NCI-H1092 treated with DMSO at 0.1 percent for 48 hours (cell line): ENCODE measurements at places on chromosomes 2 and 18.

DNA sequence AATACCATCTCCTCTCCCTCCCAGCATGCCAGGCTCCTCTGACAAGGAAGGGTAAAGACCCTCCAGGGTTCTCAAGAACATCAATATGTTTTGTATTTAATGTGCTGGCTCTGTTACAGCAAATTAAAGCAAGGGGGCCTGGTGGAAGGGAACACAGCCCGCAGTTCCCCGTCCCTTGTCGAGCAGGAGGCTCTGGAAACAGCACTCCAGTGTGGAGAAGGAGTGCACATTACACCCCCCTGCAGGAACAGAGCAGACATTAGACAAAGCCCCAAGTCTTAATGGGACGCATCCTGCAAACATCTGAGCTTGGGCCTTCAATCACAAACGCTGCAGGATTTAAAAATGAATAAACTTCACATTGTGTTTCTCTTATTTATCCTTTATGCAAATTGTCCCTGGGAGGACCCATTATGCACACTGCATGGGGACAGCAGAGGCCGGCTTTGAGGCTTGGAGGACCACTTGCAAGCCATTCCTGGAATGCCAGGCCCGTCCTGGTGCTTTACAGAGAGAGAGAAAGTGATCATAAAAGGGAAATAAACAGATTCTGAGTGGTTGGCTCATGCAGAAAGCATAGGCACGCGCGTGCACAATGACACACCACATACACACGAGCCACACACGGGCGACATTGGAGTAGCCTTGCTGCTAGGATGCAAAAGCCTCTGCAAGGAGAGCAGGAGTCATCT lies 328.7 kb downstream of the SMAD2 start:
- no peak for DNase-seq

DNA sequence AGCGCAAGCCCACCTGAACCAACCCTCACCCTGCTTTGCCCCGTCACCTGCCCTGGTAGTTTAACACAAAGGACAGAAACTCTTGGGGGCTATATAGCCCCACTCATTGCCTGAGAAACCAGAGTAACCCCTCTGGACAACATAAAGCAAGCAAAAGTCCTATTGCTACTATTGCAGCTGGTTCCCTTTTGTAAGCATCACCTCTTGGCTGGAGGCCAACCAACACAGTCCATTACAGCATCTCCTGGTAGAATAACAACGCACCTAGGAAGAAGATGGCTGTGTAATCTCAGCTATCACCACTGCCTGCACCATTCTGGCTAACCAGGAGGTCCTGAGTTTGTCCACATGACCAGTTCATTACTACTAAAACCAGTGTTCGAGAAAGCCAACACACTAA lies 36.4 kb downstream of the FLACC1 start:
- no peak for DNase-seq

- no peak for DNase-seq
These were observed 75.3 kb downstream of the GORASP2 start for GRCh38 chr2:171004363-171004762.

- no peak for DNase-seq
These were observed 72.5 kb downstream of the DOCK10 start for GRCh38 chr2:224969633-224970260.

- peak; percentile 68 for DNase-seq
These were observed 633 bp downstream of the BCL2 start for GRCh38 chr18:63318889-63319382.

- no peak for DNase-seq
These were observed 221.6 kb downstream of the NCKAP5 start for GRCh38 chr2:133346654-133347053.

- peak; percentile 22 for DNase-seq
These were observed 627 bp downstream of the RNF25 start for GRCh38 chr2:218671097-218671653.

GRCh38 chr2:70552501-70553333 lies 909 bp downstream of the TGFA start:
- no peak for DNase-seq

DNA sequence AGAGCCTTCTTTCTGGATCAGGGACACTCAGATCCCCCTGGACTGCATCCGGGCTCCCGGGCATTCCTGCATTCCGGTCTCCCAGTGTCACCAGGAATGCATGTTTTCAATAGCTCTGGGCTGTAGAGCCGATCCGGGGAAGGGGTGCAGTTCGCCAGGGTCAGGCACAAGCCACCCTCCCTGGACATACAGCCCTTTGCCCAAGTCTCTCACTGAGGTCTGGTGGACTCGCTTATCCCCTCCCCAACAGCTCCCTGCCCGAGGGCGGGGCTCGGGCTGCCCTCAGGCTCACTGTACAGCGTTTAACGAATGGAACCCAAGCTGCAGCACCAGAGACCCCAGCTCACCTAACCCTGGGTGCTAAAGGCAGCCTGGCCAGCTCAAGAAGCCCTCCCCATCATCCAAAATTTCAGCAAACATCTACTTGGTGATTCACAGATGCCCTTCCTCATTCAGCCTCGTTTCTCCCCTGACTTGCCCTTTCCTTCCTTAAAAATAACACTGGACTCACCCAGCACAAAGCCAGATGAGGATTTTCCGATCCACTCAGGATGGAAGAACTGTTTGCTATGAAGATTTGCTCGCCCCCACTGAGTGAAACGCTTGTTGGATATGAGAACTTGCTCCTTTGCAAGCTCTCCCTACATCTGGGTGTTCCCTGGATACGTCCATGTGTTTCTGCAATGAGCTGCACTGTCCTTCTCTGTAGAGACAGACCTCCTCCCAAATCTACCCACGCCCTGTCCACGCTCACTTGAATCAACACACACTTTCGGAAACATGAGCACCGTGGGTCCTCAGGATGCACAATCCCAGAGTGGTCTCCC lies 58.1 kb downstream of the PXDN start:
- no peak for DNase-seq

DNA sequence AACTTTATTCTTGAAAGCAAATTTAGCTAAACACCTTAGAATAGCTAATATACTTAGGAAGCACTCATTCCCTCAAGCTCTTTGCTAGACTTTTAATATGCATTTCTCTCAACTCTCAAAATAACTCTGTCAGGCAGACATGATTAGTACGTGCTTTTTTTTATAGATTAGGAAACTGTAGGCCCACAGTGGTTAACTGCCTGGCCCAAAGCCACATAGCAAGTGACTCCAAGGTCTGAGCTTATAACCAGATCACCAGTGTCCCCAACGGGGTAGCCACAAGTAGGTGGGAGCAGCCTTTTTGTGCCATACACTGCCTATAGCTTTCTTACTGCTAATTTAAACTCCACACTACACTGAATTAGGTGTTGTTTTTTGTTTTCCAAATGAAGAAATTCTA lies 576.8 kb downstream of the METTL4 start:
- DNase-seq: no peak
